ENCODE measurements at places on chromosomes 6 and 20.

DNA sequence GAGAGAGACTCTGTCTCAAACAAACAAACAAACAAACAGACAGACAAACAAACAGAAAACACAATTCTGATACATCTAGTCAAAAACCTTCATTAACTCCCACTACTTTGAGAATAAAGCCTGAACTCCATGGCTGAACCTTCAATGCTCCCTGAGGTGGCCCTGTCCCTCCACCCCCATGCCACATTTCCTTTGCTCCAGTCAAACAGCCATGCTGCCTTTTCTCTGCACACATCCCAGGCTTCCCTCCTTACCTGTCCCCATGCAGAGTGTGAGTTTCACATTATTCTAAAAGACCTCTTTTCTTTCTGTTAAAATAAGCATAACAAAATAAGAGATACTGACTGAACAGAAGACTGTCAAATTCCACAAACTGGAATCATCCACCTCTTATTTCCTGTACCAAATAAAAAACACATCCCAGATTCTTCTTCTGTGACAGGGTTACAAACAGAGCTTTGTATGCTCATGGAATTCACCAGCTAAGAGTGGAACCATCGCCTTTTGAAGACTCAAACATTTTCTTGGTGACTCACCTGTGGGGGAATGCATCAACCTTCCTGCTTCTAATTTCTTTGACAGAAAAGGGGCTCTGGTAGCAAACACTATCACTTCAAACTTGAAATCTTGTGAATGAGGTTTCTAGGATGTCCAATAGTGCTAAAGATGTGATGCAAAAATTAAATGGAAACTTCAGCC is 71.0 kb upstream of the SLC22A16 start:
- DNase-seq = no peak

GRCh38 chr6:5108068-5108467 is 22.9 kb downstream of the PPP1R3G start:
- no peak for DNase-seq

GRCh38 chr6:160129881-160130615 is 8.4 kb downstream of the SLC22A1 start:
- DNase-seq = no peak

GRCh38 chr20:24762791-24763350 is 186.2 kb upstream of the CST7 start:
- DNase-seq = no peak

DNA sequence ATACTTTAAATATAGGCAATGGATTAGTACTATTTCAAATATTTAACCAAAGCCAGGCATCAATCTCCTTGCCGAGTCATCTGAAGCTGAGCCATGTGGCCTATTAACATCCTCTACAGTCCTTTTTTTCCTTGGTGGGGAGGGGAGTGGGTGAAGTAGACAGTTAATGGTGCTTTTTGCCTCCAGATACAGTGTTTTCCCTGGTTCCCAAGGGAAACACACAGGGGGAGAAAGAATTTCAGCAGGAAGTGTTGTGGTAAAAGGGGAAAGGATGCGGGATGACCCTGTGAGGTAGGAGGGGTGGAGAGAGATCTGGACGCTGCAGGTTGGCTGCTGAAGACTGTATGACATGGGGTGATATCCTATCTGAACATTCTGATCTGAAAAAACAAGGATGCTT is 9.6 kb downstream of the CLDN20 start:
- no peak for DNase-seq

DNA sequence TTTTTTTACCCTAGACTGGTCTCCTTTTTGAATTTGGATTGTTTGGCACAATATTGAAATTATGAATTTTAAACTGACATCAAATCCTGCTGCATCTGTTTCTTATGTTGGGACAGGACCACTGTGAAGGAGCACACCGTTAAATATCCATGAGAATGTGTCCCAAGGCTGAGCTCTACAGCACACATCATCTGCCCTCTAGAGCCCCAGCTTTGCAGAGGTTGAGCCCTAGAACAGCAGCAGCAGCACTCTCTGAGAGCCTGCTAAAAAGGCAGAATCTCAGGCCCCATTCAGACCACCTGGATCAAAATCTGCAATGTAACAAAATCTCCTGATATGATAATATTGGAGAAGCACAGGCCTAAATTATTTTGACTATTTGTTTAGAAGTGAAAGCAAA is 192.1 kb upstream of the CCN2 start:
- DNase-seq = no peak

DNA sequence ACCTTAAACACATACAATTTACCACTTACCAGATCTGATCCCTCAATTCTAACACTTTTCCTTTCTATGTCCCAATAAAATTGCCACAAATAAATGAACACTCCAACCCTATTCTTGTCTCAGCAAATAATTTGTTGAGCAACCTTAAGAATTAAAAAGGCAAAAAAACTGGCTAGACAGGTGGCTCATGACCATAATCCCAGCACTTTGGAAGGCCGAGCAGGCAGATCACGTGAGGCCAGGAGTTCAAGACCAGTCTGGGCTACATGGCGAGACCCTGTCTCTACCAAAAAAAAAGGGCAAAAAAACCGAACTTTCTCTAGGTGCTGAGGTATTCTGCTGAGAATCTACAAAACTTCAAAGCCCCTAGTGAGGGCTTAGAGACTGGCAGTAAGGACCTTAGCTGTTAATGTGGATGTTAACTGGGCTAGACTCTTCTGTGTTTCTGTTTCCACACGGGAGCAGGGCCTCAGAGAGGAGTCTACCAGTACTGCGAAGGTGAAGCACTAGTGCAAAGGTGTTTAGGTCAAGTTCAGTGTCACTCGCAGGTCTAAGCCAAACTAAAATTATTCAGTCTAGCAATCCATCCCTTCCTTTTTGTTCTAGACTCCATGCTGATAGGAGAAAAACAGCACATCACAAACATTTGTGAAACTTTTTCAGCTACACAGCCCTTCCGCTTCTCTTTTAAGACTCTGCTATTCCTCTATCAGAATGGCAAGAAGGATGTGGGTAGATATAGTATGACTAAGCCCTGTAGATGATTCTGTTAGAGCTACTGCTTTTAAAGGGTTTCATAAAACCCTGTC is 2.6 kb downstream of the FASTKD5 start:
- no peak for DNase-seq

- no peak for DNase-seq
Measured at GRCh38 chr6:157615420-157615769, 207.7 kb upstream of the SNX9 start.

GRCh38 chr20:37389241-37389747 is 43.4 kb downstream of the SRC start:
- DNase-seq = no peak

DNA sequence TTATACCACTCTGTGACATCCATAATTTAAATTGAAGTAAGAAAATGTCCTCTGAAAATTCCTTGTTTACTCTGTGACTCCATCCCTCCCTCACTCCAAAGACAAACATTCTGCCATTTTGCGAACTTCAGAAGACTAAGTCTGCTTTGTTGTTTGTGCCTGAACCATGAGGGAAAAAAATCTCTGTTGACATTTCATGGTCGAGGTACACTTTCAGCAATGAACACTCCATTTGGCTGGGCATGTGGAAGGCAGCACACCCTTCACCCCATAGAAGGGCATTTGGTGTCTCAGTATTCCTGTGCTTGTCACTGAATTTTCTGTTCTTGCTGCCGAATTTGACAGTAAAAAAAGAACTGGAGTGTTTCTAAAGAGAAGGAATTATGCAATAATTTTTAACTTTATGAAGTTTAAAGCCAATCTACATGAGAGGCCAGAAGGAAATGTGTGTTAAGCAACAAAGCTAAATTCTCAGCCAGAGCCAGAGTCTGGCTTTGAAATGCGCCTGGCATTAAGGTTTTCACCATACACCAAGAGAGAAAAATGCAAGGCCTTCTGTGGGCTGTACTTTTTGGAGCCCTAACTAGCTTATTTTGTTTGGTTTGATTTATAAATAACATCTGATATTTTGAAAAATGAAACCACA is 4.7 kb upstream of the PBOV1 start:
- DNase-seq = no peak

DNA sequence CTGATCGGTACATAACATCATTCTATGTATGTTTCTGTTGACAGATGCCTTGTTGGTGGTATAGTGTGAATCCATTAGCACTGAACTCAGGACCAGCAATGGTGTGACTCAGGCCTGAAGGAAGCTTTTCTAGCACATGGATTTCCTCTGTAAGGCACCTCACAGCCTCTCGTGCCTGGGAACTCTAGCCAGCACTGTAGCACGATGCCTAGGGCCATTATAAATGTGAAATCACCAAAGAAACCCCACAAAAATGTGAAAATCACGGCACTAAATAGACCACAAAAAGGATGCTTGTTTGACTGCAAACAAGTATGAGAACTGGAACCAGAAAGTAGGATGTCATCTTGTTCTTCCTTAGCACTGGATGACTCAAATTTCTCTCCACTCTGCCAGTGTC is 63.7 kb upstream of the NKX2-2 start:
- no peak for DNase-seq

GRCh38 chr6:9628819-9629218 is 786.1 kb downstream of the TFAP2A start:
- DNase-seq = no peak

DNA sequence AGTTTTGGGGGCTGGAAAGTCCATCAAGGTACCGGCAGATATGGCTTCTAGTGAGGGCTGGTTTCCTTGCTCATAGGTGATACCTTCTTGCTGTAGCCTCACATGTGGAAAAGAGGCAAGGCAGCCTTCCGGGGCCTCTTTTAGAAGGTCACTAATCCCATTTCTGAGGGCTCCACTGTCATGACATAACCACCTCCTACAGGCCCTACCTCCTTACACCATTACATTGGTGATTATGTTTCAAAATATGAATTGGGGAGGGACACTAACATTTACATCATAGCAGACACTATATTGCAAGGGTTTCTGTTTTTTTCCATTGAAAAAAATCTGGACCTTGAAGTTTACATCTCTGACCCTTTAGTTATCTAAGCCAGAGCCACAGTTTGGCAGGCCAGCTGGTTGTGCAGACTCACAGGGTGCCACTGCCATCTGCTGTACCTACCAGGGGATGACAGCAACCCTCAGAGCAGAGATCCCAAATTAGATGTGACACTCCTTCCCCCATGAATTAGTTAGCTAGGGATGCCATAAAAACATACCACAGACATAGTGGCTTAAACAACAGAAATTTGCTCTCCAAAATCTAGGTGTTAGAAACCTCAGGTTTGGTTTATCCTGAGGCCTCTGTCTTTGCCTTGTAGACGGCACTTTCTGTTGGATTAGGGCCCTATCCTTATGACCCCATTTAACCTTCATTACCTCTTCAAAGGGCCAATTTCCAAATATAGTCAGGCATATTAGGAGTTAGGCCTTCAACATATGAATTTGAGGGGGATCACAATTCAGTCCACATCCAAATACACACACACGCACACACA is 166.4 kb upstream of the RNF217 start:
- no peak for DNase-seq

DNA sequence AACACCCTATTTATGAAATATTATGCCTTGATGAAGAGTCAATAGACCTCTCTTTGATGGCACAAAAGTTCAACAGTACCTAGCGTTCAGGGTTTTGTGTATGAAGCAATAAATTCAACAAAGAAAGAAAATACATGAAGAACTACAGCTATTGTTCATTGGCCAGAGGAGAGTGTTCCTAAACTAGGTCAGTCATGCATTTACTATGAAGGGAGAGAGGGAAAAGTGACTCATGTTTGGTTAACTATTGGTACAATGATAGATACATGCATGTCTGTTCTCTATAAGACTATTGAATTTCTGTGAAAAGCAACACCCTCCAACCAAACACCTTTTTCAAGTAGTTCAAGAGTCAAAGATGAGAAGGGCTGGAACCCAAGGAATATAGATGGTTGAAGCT is 50.7 kb downstream of the CLIC5 start:
- no peak for DNase-seq

- no peak for DNase-seq
Measured at GRCh38 chr6:137805622-137806021, 61.4 kb upstream of the TNFAIP3 start.

DNA sequence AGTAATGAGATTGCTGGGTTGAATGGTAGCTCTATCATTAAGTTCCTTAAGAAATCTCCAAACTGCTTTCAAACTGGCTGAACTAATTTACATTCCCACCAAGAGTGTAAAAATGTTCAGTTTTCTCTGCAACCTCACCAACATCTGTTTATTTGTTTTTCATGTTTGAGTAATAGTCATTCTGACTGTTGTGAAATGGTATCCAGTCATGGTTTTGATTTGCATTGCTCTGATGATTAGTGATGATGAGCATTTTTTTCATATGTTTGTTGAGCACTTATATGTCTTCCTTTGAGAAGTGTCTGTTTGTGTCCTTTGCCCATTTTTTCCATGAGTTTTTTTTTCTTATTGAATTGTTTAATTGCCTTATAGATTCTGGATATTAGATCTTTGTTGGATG is 24.9 kb downstream of the DEFB125 start:
- DNase-seq = no peak

GRCh38 chr6:152552616-152553209 is 84.4 kb downstream of the SYNE1 start:
- no peak for DNase-seq

- DNase-seq = no peak
Measured at GRCh38 chr20:47353692-47354463, 2.6 kb downstream of the ZMYND8 start.

DNA sequence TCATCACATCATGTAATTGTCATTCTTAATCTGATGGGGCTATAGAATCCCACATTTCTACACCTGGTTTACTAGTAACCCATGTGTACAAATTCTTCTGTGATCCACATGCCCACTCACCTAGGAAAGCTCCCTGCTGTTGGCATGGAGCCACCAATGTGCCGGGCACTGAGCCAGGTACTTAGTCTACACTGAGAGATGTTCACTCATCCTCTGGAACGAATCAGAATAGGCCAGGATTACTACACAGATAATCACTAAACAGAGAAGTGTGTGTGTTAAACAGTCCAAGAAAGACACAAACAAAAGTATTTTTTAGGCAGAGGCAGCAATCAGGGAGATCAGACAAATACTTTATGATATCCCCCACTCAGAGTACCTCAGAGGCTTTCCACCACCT is 193.2 kb upstream of the VGLL2 start:
- DNase-seq = no peak

GRCh38 chr6:16670183-16670582 is 91.1 kb downstream of the ATXN1 start:
- DNase-seq = no peak

- DNase-seq = no peak
Measured at GRCh38 chr6:155245831-155246230, 18.0 kb upstream of the CLDN20 start.

- DNase-seq = no peak
Measured at GRCh38 chr20:40294175-40294574, 394.9 kb downstream of the MAFB start.

GRCh38 chr6:130202782-130203181 is 20.0 kb downstream of the SAMD3 start:
- peak; percentile 17 for DNase-seq

DNA sequence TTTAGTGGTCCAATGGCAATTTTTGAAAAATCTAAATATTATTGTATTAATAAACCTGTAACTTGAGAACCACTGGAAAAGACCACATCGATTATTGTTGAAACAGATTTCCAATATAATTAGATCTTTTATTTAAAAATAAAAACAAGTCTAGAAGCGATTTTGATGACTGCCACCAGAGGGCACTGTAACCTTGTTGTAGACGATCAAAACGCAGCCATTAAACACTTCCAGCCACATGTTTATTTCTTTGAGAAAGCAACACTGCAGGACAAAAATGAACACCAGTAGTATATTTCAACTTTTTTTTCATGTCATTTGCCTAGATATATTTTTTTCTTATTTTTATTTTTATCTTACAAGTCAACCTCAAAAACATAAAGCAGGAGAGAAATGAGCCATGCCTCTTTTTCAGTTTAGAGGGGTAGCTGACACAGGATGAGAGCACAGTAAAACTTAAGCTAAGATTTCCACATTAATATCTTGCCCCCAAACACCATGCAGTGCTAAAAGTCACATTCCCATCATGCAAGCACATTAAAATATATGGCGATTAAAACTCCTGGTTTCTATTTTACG is 115.4 kb downstream of the OPRM1 start:
- DNase-seq = peak; percentile 66

Measured in activated CD4-positive, alpha-beta T cell treated with anti-CD3 and anti-CD28 coated beads, Interleukin-2, amount 50 U/mL, for 24 hours (primary cell).